ENCODE measurements at places on chromosomes 7 and 10.

GRCh38 chr10:21507150-21507549 lies 18.3 kb downstream of the SKIDA1 start:
- no peak for DNase-seq

DNA sequence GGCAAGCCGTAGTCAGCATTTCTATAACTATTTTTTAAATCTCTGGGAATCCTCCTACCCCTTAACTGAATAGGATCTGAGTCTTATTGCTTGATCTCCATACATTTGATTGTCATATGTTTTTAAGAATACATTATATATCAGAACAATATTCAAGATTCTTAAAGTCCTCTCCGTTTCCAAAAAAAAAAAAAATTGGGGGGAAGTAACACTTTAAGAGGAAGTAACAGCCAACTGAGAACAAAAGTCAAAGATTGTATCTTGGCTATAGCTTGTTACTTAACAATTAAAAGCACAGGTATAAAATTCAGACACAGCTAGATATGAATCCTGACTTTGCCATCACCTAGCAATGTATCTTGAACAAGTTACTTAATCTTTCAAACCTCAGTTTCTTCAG lies 169.9 kb upstream of the ADO start:
- no peak for DNase-seq

DNA sequence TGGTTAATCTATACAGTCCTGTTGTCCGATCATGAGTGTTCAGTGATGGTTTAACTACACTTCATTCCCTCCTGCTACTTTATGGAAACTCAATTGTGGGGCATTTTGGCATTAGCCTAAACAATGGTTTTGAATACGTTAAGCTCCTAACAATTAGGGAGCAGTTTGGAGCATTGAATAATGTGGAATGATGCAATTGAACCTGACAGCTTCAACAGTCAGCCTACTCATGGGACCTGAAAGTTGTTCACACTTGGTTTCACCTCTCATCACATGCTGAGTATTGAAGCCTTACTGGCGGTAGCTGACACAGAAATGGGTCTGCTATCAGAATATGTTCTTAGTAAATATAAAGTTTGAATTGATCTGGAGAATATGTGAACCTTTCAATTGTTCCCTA lies 186.1 kb downstream of the MLLT10 start:
- DNase-seq = no peak

- DNase-seq = no peak
Observed at GRCh38 chr7:29045258-29046086, 87.3 kb upstream of the TRIL start.

DNA sequence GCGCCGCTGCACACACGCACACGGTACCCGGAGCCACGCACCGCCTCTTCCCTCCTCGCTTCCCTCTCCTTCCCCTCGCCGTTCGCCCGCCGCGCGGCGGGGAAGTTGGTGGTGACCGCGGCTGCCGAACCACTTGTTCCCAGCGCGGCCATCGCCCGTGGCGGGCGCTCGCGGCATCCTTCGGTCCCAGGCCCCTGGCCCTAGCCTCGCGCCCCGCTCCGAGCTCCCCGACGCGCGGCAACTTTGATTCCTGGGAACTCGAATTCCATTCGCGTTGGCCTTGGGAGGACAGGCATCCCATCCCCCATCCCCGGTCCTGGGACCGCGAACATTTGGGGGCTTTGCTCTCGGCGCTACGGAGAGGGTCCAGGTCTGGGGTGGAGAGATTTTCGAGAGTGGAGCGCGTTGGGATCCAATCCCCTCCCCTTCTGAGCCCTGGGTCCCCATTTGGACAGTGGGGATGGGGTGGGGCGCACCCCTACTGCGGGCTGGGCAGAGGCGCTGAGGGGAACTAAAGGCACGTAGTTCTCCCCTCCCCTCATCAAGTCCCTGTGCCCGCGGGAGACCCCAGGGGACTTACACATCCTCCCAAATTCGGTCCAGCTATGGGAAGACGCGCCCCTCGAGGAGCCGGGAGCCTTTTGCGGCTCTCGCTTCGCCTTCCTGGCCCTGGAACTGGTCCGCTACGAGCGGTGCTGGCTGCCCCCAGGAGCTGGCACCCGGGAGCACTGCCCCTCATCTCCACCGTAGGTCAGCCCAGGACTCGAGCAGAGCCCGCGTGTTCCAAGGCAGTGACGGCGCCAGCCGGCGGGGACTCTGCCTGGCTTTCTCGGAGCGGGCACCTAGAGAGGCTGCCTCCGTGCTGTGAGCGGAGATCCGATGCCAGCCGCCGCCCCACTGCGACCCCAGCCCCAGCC lies 834 bp downstream of the CDH23 start:
- DNase-seq = no peak

- DNase-seq = no peak
Observed at GRCh38 chr10:14880229-14880628, 1.6 kb downstream of the SUV39H2 start.

DNA sequence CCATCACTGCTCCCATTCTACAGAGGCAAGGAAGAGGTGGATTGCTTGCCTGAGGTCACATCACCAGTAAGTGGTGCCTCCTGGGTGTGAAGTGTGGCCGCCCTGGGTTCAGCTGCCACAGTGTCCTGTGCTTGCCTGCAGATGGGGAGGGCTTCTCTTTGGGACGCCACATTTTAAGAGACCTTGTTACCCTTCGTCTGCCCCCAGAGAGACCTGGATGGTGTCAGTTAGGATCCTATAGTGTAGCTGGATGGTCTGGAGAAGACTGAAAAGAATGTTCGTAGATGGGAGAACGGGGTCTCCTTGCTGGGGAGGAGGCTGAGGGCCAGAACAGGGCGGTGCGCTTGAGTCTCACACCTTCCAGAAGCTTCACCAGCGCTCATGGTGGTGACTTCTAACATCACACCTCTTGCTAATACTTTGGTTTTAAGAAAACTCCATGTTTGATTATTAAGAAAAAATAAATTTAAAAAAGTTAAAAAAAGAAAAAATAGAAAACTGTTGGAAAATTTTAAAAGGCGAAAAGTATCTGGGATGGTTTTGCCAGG lies 2.3 kb downstream of the DOCK1 start:
- no peak for DNase-seq

DNA sequence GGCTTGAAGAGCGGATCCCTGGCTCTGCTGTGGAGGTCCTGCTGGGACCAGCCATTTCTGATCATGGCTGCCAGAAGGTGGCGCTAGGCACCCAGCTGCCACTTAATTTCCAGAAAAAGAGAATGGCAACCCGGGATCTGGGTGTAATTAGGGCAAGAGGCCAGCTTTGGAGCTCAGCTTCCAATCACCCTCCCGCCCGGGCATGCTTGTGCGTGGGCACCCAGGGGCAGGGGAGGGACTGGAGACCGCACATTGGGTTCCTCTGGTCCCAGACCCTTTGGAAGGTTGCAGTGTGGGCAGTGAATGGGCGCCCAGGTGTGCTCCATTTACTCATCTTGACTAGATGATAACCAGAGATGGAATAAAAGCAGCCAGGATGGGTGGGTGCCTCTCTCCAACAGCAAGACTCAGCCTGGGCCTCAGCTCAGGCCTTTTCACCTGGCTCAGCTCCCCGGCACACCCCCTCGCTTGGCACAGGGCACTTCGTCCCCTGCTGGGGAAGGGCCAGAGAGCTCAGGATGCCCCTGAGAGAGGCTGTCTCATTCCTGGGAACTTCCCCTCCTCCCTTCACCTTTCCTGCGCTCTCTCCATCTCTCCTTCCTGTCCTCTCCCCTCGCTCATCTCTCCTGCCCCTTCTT lies 14.7 kb downstream of the FAM241B start:
- no peak for DNase-seq

DNA sequence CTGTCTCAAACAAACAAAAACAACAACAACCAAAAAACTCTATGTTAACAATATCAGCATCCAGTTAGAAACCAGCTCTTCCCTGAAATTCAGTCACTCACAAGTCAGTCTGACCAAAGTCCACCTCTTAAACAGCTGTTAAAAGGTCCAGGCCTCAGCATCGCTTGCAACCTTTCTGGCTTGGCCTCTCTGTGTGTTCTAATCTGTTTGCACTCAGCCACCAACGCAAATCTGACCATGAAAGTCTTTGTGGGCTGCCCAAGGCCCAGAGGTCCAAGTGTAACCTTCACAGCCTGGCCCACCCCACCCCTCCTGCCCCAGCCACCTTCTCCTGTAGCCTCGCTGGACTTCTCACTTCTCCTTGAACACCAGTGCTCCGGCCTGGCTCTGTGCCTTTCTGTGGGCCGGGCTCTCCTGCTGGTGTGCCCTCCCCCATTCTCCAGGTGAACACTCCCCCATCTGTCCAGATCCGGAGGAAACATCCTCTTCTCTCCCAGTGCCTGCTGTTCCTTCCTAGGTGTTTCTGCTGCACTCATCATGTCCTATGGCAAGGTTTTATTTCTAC lies 72.2 kb upstream of the EFCAB10 start:
- DNase-seq = no peak
